ENCODE measurements at places on chromosomes 3 and 15.

GRCh38 chr3:72559385-72559784 is 288.9 kb downstream of the SHQ1 start:
- no peak for DNase-seq

- no peak for DNase-seq
Observed at GRCh38 chr3:15040844-15041243, 24.3 kb downstream of the MRPS25 start.

DNA sequence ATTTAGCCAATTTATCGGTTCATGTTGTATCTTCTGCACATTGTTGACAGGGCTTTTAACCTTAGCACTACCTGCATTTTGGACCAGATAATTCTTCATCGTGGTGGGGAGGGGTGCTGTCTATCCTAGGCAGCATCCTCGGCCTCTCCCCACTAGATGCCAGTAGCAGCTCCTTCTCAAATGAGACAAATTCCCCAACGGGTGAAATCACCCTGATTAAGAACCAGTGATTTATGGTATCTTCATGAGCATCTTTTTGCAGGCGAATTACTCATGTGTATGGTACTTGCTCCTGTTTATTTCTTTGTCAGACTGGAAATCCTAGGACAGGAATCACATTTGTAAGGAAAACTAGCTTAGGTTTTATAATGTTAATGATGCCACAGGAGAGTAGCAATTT is 68.0 kb downstream of the C3orf70 start:
- no peak for DNase-seq

- peak; percentile 28 for DNase-seq
Observed at GRCh38 chr15:75455982-75456531, 4.6 kb upstream of the SIN3A start.

DNA sequence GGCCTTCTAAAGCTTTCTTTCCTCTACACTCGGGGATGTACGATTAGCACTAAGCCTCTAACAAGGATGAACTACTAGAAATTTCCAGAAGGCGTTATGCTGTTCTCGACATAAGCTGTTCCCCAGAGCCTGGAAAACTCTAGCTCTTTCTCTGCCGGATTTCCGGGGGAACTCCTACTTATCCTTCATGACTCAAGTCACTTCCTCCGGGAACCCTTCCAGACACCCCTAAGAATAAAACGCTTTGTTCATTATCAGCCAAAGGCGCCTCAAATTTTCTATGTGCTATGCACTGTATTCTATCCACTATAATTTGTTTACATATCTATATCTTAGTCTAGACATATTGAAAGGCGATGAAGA is 455 bp upstream of the SNAP23 start:
- peak; percentile 14 for DNase-seq

DNA sequence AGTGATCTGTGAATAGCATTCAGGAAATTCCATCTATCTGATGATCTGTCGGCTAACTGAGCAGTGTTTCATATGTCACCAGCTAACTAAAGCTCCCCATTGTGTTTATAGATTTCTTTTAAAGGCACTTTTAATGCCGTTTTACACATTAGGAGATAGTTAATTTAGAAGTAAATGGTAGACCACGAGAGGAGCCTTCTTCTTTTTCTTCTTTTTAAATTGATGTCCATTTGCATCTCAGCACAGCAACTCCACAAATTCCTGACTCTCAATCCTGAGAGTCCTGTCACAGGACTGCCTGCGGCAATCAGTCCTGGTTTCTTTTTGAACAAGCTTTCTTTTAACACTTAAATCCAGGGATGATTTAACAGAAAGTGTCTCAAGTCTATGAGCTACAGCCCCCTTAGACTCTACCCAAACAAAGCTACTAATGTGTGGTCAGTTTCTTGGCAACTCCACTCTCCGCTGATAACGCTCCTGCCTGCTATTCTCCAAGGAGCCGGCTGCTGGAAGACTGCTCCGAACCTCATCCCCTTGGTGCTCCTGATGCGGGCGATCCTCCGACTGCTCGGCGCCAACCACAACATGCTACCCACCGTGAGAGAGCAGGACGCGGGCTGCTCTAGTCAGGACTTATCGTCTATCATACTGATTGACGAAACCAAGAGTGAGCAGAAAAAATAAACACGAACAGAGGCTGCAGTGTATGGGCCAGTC is 421.4 kb downstream of the MECOM start:
- no peak for DNase-seq

GRCh38 chr3:60282866-60283265 is 968.4 kb downstream of the FHIT start:
- no peak for DNase-seq

DNA sequence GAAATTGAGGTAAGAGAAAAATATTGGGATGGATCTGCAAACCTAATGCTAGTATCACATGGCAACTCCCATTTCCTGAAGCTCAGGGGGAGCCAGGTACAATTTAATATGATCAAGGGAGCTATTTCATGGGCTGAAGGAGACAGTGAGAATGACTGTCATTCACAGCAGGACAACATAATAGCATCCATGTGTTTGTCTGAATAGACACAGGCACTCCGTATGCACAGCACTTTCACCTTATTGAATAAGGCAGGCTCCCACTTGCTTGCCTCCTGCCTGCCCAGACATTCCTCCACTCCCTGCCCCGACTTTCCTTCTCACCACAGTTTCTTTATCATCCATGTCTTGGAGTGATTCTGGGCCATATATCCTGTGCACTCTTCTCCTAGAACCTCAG is 156.6 kb upstream of the SLC24A5 start:
- no peak for DNase-seq

DNA sequence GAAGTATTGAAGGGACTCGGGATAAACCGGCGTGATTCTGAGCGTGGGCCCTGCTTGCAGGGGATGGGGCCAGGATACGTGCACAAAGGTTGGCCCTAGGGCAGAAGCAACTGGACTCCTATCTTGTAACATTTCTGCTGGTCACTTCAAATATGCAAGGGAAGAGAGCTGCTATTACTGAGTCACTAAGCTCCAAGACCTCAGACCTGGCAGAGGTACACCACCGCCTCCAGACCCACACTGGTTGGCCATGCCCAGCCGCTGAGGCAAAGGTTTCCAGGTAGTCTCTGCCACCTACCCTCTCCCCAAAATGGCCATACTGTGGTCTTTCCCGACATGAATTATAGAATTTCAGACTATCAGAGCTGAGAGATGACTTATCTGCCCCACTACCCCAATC is 13.4 kb upstream of the STRA6 start:
- no peak for DNase-seq

DNA sequence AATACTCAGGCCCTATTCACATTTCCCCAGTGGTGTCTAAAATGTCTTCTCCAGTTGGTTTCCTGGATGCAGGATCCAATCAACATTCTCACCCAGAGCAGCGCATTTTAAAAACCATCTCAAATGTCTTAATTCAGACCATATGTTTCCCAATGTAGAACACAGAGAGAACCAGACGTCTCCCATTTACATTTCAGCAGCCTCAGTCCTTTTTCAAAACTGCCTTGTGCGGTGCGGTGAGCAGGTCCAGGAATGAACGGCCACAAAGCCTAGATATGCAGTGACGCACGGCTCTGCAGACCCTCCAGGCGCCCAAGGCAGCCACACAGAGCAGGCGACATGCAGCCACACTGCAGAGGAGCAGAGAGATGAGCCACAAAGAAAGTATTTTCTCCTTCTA is 66.1 kb upstream of the MEX3B start:
- DNase-seq = no peak

Measured in activated T-cell treated with anti-CD3 and anti-CD28 coated beads for 4 hours (primary cell).